NCI-H1417 treated with DMSO at 0.1 percent for 48 hours (cell line): ENCODE measurements at places on chromosomes 16 and 17.

DNA sequence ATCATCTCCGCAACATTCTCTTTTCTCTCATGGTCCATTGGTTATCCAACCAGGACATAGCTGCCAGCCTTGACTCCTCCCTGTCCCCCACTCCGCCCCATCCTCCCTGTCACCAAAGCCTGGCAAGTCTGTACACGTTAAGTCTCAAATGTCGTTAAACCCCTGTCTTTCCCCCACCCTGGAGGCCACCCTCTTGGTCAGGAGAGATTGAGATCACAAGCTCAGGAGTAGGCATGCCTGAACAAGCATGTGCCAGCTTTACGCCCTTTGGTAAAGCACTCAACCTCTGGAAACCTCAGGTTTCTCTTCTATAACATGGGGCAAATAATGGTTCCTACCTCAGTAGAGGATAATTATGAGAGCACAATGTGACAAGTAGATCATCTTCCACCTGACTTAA is 38.1 kb upstream of the CCL1 start:
- no peak for DNase-seq

DNA sequence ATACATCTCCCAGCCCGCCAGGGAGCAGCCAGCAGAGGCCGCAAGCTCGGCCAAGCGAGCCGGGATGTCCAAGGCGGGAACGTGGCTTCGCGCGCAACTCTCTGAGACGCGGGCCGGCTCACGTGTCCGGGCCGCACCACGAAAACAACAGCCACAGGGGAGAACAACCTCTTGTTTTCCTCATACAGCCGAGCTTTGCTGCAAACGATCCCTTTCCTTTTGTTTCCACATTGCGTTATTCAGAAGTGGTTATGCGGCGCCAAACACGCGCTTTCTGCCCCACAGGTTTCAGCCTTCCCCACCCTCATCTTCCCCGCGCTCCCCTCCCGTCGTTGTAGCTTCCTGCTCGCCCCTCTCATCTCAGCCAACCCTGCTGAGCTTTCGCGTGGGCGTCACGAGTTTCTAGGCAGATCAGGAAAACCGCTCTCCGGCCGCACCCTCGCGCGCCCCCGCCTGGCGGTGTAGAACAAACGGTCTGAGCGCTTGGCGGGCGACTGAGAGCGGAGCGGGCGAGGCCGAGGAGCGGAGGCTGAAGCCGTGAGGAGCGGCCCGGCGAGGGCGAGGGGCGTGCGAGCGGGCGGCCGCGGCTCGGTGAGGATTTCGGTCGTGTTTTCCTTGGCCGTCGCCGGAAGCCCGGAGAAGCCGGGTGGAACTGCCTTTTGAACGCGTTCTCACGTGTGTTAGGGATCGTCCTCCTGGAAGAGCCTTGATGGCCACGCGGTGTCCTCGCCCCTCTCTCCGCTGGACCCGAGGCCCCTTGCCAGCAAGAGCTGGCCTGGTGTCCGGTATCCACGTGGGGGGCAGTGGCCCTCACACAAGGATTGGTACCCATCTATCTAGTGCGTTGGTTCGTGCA is 6.6 kb upstream of the SMARCD2 start:
- no peak for DNase-seq

GRCh38 chr17:56699186-56699894 is 105.8 kb downstream of the NOG start:
- no peak for DNase-seq

- DNase-seq, result no peak
These were observed 49.9 kb upstream of the COX10 start for GRCh38 chr17:14019186-14019956.

DNA sequence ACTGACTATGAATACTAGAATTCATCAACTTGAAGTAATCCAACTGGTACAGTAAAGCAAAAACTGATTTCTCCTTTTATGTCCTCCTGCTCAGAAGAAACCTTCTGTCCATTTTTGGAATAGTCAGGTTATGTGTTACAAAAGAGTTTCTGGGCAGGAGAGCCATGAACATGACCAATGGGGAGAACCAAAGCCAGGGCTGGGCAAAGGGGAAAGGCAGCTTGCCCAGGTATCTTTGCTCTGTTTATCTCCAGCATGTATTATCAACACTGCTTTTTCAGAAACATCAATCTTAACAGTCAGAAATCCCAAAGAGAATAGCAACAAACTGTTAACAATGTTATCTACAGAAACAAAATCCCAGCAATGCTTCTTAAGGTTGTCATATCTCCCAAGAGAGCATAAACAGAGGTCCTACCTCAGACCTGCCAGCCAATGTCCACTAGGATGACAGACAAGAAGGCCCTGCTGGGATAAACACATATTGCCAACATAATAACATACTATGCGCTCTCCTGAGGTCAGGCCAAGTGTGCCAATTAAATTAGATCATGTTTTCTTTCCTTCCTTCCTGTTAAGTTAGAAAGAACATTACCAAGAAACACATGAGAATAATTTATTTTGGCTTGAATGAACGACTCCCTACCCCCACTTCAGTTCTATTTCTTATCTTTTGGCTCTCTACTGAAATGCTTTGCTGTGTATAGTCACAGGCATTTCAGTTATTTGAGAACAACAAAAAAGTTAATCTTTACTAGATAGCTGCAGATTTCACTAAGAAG is 28.0 kb downstream of the BLMH start:
- DNase-seq, result no peak

GRCh38 chr16:11896486-11897176 is 19.1 kb downstream of the GSPT1 start:
- no peak for DNase-seq

DNA sequence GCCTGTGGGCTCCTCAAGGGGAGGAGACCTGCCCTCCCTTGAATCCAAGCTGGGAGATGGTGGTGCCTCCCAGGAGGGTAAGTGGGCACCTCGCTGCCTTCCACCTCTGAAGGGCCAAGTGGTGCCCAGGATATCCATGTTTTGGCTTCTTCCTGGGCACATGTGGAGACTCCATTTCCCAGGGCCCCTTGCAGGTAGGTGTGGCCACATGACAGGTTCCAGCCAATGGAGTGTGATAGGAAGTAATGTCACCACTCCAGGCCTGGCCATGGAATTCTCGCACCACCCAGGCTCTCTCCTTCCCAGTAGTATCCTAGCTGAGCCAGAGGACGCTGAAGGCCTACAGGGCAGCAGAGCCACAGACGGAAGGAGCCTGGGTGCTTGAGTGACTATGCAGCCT is 17.6 kb upstream of the PEMT start:
- no peak for DNase-seq

- DNase-seq, result no peak
These were observed 8.4 kb upstream of the SHCBP1 start for GRCh38 chr16:46629331-46630219.

DNA sequence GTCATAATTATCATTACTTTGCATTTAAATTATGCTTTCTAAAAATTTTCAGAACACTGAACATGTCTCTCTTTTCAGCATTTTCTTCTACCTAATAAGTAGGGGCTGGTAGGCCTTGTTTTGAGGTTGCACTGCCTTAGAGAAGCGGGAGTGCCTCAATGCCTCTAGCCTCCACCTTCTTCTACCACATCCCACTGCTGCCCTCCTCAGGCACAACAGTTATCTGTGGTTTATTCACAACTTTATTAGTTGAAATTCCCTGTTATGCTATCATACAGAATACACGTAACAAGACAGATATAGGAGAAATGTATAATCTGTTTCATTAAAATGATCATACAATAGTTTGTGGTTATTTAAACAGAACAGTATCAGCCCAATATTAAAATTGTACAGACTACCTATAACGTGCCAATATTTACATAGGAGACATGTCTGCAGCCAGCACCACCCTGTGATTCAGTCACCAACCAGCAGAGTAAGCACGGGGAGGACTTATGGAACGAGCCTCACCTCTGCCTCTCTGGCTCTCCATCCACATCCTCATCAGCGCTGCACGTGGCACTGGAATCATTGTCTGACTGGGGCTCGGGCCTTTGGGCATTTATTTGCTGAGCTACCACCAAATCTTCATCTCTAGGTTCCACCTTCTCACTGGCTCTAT is 101.2 kb downstream of the TTC19 start:
- no peak for DNase-seq

GRCh38 chr17:28669918-28670317 is 7.9 kb downstream of the SUPT6H start:
- DNase-seq, result no peak

DNA sequence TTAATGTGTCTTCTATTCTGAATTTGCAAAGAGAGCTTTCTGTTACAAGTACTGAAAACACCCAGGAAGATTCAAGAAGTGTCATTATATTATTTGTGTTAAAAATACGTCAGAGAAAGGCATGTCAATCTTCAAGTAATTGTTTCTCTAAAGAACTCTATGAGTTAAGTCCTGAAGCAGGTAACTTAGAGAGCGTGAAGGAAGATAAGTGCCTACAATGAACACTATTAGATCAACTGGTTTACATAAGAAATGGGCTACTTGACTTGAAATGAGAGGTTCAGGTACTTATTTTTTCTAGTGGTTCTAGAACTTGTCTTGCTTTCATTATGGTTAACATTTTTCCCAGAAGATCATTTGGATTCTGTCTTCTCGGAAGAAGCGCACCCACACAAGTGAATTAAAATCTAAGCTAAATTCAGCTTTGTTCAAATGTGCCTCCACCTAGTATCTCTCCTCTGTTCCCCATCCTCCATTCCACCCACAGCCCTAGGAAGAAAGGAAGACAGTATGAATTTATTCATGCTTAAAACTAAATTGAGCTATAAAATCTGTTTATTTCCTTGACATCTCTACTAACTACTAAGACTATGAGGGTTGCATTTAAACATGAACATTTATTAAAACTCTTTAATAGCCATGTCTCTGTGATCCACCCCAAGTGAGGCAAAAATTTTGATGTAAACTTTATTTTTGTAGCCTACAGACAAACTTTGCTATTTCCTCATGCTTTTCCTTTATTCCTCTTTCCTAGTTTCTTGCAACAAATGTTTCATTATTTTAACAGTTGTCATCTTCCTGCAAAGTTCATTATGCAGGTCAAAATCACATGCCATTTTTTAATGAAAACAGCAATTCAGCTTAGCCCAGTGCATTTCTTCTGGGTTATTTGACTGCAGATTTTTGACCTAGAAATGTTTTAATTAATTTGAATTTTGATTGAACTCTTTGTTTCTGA is 206.8 kb downstream of the KCNJ2 start:
- no peak for DNase-seq

DNA sequence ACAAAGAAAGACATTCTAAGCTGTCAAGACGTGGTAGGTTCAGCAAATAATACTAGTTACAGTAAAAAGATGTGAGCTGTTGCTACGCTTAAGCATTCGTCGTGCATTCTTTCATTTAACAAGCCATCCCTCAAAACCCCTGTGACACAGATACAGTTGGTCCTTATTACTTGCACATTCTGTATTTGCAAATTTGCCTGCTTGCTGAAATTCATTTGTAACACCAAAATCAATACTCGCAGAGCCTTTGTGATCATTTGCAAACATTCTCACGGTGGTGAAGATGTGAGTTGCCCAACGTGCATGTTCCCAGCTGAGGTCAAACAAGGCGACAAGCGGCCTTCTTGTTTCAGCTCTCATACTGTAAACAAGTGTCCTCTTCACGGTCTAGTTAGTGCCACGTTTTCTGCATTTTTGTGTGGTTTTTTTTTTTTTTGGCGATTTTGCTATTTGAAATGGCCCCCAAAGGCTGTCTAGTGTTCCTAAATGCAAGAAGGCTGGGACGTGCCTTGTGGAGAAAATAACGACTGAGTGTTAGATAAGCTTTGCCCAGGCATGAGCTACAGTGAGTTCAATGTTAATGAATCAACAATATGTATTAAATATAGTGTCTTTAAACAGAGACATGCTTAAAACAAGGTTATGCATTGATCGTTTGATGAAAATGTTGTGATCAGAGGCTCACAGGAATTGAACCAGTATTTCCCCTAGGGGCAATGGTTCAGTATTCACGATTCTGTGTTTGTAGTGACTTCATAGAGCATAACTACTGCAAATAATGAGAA is 84.1 kb downstream of the RAB11FIP4 start:
- DNase-seq, result no peak

DNA sequence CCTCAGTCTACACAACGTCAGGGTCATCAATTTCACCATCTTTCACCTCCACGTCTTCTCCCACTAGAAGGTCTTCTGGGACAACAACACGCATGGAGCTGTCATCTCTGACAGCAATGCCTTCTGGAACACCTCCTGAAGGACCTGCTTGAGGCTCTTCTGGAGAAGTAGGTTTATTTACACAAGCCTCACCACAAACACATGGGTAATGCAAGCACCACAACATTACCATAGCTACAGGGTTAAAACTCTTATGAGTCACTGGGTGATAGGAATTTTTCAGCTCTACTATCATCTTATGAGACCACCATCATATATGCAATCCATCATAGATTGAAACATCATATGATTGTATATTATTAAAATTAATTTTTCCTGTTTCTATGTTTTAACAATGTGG is 215.4 kb downstream of the CHD9NB start:
- no peak for DNase-seq

- no peak for DNase-seq
These were observed 60.8 kb downstream of the PARN start for GRCh38 chr16:14569213-14569612.

- no peak for DNase-seq
These were observed 77.4 kb downstream of the CDH13 start for GRCh38 chr16:82703871-82704768.

GRCh38 chr16:30659507-30660423 is 1.5 kb downstream of the FBRS start:
- no peak for DNase-seq

DNA sequence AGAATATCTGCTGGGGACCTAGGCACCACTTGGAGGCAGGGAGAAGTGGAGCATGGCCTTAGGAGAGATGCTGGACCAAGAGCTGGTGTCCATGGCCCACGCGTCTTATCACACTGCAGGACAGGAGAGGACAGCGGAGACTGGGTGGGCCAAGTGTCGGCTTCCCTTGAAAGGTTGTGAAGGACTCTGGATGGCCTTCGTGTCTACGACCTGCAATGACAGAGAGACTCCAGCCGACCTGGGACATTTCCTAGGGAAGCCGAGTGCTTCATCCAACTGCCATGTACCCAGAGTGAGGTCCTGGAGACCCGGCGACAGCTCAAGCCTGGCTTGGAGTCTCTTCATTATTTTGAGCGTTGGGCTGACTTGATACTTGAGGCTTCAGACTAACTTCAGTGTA is 20.5 kb downstream of the C1QTNF1 start:
- no peak for DNase-seq

- no peak for DNase-seq
These were observed 18.5 kb upstream of the PITPNA start for GRCh38 chr17:1580979-1581676.

GRCh38 chr17:55760643-55761355 is 9.9 kb downstream of the PCTP start:
- no peak for DNase-seq

DNA sequence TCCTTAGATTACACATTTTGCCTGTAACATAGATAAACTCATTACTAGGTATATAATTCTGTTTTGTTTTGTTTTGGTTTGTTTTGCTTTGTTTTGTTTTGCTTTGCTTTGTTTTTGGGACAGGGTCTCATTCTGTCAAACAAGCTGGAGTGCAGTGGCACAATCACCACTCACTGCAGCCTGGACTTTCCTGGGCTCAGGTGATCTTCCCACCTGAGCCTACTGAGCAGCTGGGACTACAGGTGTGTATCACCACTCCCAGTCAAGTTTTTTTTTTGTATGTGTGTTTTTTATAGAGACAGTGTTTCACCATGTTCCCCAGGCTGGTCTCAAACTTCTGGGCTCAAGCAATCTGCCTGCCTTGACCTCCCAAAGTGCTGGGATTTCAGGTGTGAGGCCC is 1.3 kb upstream of the CCL4L2 start:
- no peak for DNase-seq
